Left ventricle myocardium inferior (tissue), 1 donor: ENCODE measurements at places on chromosomes 1 and 21. TPM values are rescaled to one million over a fixed set of nuclear protein-coding genes. Genes with fewer than 3 reads are reported as not detected.
A peak's percentile ranks its signal among the peaks of the same experiment; 100 is the strongest.

DNA sequence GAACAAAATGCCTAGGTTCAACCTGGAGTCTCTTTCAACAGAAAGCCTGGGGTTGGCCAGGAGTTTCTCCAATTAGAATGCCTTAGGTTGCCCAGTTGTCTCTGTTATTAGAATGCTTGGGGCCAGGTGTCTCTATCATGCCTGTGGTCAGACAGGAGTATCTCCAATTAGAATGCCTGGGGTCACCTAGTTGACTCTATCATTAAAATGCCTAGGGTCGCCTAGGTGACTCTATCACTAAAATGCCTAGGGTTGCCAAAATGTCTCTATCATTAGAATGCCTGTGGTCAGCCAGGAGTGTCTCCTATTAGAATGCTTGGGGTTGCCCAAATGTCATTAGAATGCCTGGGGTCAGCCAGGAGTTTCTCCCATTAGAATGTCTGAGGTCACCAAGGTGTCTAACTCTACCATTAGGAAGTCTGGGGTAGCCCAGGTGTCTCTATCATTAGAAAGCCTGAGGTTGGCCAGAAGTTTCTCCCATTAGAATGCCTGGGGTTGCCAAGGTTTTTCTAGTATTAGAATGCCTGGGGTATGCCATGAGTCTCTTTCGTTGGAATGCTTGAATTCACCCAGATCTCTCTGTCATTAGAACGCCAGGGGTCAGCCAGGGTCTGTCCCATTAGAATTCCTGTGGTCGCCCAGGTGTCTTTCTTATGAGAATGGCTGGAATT, 57.9 kb downstream of the RNF187 start:
- no peak for DNase-seq

DNA sequence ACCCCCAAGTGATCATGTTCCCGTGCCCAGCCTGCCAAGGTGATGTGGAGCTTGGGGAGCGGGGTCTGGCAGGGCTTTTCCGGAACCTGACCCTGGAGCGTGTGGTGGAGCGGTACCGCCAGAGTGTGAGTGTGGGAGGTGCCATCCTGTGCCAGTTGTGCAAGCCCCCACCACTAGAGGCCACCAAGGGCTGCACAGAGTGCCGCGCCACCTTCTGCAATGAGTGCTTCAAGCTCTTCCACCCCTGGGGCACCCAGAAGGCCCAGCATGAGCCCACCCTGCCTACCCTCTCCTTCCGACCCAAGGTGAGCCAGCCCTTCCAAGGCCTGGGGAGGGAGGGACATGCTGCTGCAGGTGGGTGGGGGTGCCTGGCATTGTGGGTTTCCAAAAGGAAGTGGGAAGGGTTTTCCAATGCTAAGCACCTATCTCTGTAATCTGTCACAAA, 2.3 kb downstream of the TRIM46 start:
- DNase-seq: no peak

DNA sequence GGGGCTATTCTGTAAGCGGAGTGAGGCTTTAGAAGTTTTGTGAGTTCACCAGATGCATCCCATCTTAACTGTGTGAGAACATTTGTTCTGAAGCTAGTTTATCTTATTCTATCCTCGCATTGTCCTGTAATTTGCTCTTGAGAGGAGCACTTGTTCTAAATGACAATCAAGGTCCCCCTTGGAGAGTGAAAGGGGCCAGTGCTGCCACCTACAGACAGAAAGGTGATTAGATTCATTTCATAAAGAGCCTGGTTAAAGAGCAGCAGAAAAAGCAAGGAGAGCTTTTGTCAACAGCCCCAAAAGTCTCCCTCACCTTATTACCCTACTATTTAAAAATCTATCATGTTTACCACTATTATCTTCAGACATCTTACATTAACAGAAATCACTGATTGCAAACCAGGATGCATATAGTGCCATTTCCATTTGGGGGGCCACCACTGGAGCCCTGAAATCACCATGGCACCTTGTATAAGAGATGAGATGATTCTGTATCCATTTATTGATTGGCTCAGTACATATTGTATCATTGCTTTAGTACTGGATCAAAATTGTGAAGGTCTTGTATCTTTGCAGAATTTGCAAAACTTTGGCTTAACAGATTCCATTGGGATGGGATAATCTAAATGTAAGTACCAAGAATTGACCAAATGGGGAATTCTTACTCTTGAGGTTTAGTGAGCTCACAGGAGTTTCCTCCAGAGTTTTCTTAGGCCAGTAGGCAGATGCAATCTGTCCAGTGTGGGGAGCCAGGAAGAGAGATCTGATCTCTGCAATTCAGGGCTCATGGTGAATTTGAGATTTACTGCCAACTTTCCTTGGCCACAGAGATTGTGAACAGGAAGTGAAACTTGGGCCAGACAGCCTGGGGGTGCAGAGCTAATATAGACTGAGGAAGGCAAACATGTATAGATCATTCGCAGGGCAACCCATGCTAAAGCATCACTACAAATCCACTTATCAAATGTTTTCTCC, 64.3 kb upstream of the TRABD2B start:
- peak; percentile 32 for DNase-seq

- no peak for DNase-seq
Measured at GRCh38 chr1:90273241-90273774, 278.4 kb downstream of the ZNF326 start.

- DNase-seq: no peak
Measured at GRCh38 chr1:198606020-198606438, 32.8 kb upstream of the PTPRC start.

DNA sequence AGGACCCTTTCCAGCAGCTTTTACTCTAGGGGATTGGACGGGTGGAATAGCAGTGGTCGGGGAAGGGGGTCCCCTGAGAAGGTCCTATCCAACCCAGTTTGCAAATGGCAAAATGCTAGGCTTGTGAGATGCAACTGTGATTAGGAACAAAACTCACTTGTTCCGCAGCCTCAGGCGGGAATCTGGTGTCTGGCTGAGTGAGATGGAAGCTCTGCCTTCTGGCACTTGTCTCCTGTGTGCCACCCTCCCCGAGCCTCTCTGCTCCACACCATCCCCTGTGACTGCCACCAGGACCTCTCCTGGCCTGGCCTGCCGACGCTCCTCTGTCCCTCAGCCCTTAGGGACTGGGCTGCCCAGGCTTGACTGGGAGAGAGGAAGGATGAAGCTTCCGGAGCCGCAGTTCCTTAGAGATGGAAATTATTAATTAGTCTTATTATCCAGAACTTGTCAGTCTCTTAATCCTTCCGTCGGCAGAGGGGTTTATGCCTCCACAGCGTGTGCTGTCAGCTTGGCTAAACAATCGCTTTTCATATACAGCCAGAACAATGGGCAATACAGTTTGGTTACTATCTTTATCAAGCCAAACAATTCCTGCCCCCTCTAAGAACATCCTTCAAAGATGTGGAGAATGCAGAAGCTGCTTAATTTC, 292.8 kb upstream of the VAMP3 start:
- no peak for DNase-seq

DNA sequence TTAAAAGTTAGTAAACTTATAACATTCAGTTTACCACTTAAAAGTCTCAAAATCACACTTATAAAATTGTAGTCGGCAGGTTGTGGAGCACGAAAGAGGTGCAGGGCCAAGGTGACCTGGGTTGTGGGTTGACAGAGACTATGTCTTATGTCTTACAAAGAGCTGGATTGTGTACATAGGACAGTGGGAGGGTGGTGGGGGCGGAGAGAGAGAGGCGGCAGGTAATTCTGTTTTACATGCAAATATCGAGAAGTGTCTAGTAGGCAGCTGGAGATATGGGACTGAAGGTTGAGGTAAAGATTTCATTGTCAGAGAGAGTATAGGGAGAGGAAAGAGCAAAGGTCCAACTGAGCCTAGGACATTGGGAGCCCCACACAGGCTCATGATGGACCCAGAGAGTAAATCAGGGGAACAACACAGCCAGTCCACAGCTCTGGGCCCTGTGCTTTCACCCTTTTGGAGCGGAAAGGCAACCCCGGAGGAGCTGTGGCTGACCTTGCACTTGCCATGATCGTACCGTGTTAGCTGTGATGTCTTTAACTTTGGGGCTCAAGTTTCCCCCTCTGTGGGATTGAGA, 28.1 kb upstream of the ZBTB18 start:
- DNase-seq: no peak

- DNase-seq: no peak
Measured at GRCh38 chr1:62198781-62199125, 4.1 kb downstream of the L1TD1 start.

DNA sequence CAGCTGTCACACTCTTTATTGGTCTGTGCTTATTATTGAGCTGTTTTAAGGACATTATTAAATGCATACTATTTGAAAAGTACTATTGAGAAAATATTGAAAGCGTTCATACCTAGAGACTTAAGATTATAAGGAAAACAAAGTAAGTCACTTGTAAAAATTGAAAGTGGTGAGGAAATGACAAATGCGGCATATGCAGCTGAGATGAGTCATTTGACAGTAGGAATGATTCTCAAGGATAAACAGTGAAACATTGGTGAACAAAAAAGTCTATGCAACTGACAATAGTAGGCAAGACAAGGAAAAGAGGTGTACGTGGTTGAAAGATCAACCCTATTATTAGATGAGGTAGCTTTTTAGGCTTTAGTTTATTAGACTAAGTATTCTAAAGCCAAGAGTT, 82.6 kb upstream of the MAP10 start:
- DNase-seq: no peak

DNA sequence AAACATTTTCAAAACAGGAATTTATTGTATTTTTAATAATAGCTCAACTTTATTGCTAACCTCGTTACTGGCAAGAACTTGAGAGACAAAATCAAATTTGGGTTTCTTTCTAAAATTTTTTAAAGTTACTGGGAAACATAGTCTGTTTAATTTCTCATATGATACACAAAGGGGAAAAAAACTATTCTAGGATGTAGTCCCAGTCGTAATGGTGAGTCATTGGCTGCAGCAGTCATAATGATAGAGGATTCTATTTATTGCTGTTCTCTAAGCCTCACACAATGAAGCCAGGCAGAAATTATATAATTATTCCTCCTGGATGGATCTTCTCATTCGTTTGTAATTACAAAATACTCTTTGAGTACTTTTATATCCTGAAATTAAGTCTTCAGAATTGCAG, 326.5 kb upstream of the SGIP1 start:
- no peak for DNase-seq

DNA sequence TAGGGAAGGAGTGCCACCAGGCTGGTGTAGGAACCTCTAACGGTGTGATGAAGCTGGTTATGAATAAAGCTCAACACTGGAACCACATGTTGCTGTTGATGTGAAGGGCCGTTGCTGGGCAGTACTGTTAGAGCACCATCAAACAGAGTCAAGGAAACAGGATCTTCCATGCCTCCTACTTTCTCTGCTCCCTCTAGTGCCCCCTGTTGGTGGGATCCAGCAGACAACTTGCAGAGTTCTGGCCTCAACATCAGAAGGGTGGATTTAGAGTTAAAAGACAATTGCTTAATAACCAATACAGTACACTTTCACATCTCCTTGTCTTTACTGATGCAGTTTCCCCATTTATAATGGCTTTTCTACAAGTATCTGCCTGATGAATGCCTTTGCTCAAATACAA, 336.4 kb downstream of the NTNG1 start:
- no peak for DNase-seq

GRCh38 chr1:103525114-103525606, 339 bp upstream of the RNPC3 start:
- no peak for DNase-seq

- DNase-seq: no peak
Measured at GRCh38 chr1:25813071-25813733, 6.6 kb upstream of the MTFR1L start.

DNA sequence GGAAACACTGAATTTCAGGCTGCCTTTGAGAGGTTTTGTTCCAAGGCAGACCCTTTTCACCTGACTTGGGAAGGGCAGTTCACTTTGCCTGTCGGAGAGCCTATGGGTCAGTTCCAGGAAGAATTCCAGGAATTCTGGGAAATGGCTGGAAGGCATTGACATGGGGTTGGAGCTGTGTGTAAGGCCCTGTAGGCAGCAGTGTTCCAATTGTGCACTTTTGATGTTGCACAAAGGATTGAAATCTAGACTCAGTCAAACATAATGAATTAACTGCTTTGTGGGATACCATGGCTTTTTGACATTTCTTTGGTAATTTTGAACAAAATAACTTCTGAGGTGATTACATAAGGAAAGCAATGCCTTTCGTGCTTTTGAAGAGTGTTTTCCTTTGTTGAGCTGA, 184.6 kb downstream of the SDCCAG8 start:
- DNase-seq: no peak

GRCh38 chr1:175569117-175569743, 174.2 kb downstream of the TNR start:
- DNase-seq: no peak

GRCh38 chr21:32735524-32735923, 7.7 kb upstream of the SYNJ1 start:
- DNase-seq: no peak

- DNase-seq: no peak
Measured at GRCh38 chr1:29125237-29125641, 1.5 kb upstream of the TMEM200B start.

DNA sequence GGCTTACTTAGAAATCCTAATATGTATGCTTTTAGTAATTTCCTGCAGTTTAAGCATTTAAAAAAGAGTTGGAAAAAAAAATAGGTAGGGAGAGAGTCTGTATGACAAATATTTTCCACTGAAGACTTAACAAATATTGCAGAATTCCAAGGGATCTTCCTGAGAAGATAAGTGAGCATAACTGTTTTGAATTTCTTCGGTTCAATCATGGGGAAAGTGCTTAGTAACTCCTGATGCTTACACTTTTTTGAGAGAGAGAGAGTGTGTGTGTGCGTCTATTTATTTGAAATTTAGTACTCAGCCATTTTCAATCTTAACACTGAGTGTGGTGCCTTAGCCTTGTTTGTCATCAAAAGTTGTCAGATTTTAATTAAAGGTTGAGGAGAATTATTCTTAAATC, 18.5 kb downstream of the SON start:
- DNase-seq: no peak

DNA sequence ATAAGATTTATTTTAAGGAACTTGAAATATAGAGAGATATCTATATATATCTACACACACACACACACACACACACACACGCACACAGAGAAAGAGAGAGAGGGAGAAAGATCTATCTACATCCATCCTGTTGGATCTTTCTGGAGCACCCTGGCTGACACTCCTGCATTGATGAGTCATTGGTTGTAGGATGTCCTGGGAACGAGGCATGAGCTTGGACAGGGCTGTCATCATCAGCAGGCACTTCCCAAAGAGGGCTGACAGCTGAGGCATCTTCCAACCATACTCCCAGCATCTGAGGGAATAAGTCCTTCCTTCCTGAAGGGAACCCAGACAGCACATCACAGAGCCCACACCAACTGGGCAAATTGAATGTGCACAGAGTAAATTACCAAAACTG, 99.1 kb upstream of the ERG start:
- DNase-seq: no peak

GRCh38 chr1:207428783-207429182, 25.3 kb upstream of the CR2 start:
- no peak for DNase-seq

Gene SLC6A9
- total RNA-seq: 1.2 TPM

Gene SAMD13
- total RNA-seq: 2.0 TPM

Gene EPHA10
- total RNA-seq: 0.14 TPM

Gene ADCY10
- total RNA-seq: 0.22 TPM

Gene TNFSF4
- total RNA-seq: 0.44 TPM

Gene HMCN1
- 8.9 TPM for total RNA-seq

Gene PM20D1
- 1.7 TPM for total RNA-seq

Gene MPC2
- 267 TPM for total RNA-seq

Gene CELA2B
- not detected for total RNA-seq

Gene ACTN2
- total RNA-seq: 2,454 TPM

Gene AVPR1B
- not detected for total RNA-seq

Gene HSD3B2
- total RNA-seq: not detected

Gene RAB29
- 13.7 TPM for total RNA-seq

Gene MFSD2A
- total RNA-seq: 0.22 TPM
